Stimulated activated CD8-positive, alpha-beta memory T cell treated with anti-CD3 and anti-CD28 coated beads, Interleukin-7, amount 100 ng/mL, for 1 hour (primary cell): ENCODE measurements at places on chromosomes 6 and 20.

GRCh38 chr20:8435285-8436035 lies 303.4 kb downstream of the PLCB1 start:
- no peak for DNase-seq

DNA sequence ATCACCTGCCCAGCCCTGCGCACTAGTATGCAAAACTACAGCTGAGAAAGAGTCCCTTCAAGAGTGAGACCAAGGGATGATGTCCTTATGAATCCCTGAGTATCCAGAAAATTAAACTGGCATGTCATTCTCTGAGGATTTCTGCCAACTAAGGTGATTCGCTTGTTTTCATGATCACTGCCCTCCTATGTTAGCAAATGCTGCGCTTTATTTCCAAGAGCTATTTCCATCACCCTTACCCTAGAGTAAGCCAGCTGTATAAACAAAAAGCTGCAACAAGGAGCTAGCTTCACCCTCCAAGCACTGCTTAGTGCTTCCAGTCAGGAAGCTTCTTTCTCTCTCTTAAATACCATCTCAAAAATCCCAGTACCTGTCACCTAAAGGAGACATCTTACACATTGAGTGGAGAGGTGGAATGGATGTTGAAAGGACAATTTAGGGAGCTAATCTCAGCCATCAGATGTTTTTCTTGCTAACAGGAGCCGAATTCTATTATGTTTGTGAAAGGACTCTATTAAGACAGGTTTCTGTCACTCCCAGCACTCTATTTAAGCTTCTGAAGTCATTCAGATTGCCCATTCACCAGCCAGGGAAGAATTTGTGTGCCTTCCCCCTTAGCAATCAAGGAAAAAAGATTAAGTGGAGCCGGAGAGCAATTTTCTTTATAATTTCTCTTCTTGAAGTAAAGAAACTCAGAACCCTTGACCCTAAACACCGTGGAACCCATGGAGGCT lies 322.2 kb downstream of the NRN1 start:
- no peak for DNase-seq

DNA sequence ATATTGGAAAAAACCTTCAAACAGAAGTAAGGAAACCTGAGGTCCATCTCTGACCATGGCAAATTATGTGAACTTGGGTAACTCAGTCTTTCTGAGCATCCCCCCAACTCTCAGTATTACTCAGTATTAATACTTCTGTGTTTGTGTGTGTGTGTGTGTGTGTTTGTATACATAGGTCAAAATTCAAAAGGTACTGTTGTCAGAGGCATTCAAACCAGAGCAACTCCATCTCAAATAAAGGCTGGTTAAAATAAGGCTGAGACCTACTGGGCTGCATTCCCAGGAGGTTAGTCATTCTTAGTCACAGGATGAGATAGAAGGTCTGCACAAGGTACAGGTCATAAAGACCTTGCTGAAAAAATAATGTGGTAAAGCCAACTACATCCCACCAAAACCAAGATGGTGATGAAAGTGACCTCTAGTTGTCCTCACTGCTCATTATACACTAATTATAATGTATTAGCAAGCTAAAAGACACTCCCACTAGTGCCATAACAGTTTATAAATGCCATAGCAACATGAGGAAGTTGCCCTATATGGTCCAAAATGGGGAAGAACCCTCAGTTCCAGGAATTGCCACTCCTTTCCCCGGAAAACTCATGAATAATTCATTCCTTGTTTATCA lies 33.3 kb upstream of the SLC22A16 start:
- DNase-seq, result no peak

- no peak for DNase-seq
Observed at GRCh38 chr6:97021194-97021593, 96.7 kb downstream of the KLHL32 start.

DNA sequence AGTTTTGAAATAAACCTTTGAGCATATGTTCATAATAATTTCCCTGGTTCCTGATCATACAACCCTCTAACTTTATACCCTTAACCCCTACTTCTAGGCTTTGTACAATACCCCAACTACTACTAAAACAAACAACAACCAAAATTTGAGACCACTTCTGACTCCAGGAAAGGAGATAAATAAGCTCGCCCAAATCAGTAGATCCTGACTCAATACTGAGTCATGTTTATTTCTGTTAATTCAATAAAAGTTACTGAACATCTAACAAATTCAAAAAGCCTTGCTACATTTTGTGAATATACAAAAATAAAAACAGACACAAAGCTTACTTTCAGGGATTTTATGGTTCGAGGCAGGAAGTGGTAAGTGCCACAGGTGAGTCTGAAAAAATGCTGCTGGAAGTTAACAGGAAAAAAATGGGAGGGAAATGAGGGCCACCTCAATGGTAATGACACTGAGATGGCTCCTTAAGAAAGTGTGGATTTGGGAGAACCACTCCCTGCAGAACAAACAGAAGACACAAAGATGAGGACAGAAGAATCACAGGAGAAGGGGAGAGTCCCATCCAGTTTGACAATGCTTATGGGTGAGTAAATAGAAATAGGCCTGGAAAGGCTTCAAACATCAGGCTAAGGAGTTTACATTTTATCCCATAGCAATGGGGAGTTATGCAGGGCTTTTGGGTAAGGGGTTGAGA lies 63.4 kb downstream of the DST start:
- no peak for DNase-seq

DNA sequence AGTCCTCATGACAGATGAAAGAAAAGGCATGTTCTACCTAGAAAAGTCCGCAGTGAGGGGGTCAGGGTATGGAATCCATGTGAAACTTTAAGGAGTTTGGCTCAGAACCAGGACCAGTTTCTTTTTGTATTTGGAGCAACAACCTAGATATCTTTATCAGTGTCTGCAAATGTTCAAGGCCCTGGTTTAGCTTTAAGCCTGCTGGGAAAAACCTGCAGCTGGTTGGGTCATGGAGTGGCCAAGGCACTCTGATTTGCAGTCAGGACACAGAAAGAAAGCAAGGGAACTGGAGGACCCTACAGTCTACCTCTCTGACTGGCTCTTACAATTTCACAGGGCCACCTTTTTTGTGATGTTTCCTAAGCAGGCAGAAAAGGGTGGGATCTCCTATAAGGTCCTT lies 33.7 kb downstream of the GSTA2 start:
- no peak for DNase-seq

GRCh38 chr20:42164121-42164890 lies 546.1 kb upstream of the CHD6 start:
- no peak for DNase-seq
